Activated T-cell treated with anti-CD3 and anti-CD28 coated beads, Interleukin-2, amount 50 U/mL, for 72 hours (primary cell): ENCODE measurements at places on chromosomes 2 and 18. TPM values are rescaled to one million over a fixed set of nuclear protein-coding genes. Genes with fewer than 3 reads are reported as not detected.

The FAM161A gene
- total RNA-seq, result 9.1 TPM

The CLEC4F gene
- total RNA-seq, result not detected

- DNase-seq, result peak; percentile 34
These were observed 73.9 kb downstream of the LRRFIP1 start for GRCh38 chr2:237701033-237701858.

GRCh38 chr2:234288974-234289455 is 207.9 kb downstream of the ARL4C start:
- DNase-seq, result peak; percentile 73

GRCh38 chr2:33011373-33011772 is 64.6 kb downstream of the LTBP1 start:
- DNase-seq, result no peak

- no peak for DNase-seq
These were observed 76.3 kb upstream of the WDSUB1 start for GRCh38 chr2:159362816-159363251.

DNA sequence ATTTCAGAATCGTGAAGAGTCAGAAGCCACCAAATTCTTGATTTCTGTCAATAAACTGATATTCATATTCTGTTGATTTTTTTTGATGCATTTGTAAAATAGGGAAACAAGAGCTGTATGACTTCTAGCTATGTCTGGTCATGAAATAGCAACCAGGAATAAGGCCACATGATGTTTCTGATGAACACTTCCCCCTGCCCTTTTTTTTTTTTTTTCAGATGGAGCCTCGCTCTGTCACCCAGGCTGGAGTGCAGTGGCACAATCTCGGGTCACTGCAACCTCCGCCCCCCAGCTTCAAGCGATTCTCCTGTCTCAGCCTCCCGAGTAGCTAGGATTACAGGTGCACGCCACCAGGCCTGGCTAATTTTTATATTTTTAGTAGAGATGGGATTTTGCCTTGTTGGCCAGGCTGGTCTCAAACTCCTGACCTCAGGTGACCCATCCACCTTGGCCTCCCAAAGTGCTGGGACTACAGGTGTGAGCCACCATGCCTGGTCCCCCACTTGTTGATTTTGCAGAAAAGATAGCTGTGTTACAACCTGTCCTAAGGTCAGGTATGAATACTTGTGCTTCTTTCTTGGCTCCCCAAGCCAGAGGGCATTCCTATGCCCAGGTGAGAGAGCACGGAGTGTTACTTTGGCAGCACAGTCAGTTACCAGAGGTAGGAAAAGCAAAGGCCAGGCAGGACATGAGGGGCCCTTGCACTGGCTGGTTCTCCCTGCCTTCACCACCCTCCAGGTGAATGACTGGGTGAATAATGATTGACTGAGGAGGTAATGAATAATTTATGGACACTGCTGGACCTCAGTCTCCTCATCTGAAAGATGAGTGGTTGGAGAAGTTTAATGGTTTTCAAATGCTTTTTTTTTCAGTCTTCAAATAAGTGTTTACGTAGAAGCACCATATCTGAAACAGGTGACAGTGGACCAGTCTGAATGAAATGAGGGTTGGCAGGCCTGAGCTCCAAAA is 39.6 kb downstream of the PAX8 start:
- no peak for DNase-seq

DNA sequence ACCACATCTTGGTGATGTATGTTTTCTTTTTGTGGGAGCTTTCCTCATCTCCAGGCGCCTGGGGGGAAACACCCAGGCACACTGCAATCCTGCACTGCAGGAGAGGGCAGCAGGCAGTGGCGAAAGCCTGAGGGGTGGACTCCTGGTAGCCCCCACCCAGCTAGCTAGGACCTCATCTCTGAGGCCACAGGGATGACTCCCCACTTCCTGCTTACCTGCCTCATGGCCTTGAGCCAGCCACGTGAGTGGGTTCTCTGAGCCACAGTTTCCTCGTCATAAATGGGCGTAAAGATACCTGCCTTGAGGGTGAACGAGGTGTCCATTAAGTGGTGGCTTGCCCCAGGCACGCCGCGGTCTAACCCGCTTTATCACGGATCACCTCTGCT is 19.1 kb downstream of the TRAF3IP1 start:
- DNase-seq, result no peak

DNA sequence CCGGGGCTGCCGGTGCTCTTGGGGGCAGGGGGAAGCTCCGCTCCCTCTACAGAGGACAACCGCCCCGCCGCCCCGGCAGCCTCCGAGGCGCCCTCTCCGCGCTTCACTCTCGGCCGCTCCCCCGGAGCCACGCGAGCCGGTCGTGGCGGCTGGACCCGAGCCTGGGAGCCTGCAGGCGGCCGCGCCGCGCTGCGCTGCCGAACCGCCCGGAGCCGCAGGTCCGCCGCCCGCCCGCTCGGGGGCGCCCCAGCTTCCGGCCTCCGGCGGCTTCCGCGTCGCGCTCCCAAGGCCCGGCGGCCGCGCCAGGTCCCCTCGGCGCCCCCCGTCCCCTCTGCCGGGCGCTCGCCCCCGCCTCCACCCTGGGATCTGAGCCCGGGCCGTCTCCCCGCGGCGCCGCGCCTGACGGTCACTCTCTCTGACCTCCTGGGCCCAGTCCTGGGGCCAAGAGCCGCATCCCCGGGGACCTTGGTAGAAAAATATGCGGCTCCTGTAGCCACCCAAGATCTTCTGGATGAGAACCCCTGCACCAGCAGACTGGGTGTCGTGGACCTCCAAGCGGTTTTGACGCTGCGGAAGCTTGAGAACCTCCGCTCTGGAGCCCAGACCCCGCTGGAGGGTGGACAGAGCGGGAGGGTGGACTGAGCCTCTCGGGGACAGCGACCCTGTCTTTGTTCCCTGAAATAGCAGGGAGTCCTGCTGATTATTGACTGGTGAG is 44.3 kb downstream of the SERTAD2 start:
- DNase-seq, result peak; percentile 87

- DNase-seq, result no peak
These were observed 247.5 kb downstream of the NBAS start for GRCh38 chr2:15313657-15314056.

DNA sequence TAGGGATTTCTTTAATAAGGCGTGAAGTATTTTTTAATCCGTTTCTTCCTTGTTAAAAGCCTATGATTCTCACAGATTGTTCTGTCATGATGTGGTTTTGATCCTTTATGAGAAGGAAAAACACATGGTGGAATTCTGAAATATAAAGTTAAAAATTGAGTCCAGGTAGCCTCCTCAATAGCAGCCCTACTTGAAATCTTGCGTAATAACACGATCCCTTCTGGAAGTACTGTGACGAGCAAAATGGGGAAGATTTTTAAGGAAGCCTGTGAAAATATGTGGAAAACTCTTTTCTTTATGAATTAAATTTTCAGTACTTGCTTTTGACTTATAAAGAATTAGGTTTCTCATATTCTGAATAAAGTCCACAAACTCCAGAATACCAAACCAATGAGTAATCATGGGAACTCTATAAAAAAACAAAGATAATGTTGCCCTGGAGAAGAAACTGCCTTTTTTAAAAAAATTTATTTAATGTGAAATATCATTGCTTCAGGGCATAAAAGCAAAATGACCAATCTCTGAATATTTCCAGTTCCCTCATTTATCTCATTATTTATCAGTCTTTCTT is 476.4 kb upstream of the ZEB2 start:
- DNase-seq, result no peak

- no peak for DNase-seq
These were observed 43.0 kb upstream of the FZD5 start for GRCh38 chr2:207812726-207813080.

DNA sequence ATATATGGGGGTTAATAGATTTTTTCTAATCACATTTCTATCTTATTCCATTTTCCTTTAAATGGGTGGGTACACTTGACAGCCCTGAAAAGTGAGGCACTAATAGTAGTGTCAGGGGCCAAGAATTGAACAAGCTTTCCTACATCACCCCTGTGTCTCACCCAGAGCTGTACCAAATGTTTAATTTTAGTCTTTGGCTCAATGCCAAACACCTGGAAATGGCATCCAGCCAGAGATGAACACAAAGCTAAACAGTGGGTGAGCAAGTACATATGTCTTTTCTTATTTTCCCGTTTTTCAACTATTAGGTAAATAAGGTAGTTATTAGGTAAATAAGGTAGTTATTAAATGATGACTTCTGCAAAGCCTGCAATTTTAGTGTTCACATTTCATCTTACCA is 276.3 kb upstream of the ERBB4 start:
- no peak for DNase-seq
